Occipital lobe (tissue), 3 donors: ENCODE measurements at places on chromosomes 11 and 22. TPM values are rescaled to one million over a fixed set of nuclear protein-coding genes. Genes with fewer than 3 reads are reported as not detected.

Gene DKK3
- total RNA-seq: 185 TPM

Gene SPA17
- 5.1 TPM for total RNA-seq

Gene BTBD18
- total RNA-seq: not detected

Gene GDPD4
- not detected for total RNA-seq

Gene FOLH1
- total RNA-seq: 3.6 TPM

Gene FOLR3
- not detected for total RNA-seq

Gene FGF19
- total RNA-seq: not detected

Gene YPEL4
- total RNA-seq: 3.6 TPM

Gene OR6A2
- 0.47 TPM for total RNA-seq

Gene TREH
- total RNA-seq: not detected

Gene SBF2
- 132 TPM for total RNA-seq

Gene H19
- 10.8 TPM for total RNA-seq

Gene APOBEC3B
- not detected for total RNA-seq

Gene CREB3L1
- 1.2 TPM for total RNA-seq

Gene MS4A7
- 3.3 TPM for total RNA-seq

Gene POU2AF2
- not detected for total RNA-seq
